ENCODE measurements at places on chromosomes 4 and X. TPM values are rescaled to one million over a fixed set of nuclear protein-coding genes. Genes with fewer than 3 reads are reported as not detected.

SUPT20HL2 gene
- not detected for total RNA-seq

DNA sequence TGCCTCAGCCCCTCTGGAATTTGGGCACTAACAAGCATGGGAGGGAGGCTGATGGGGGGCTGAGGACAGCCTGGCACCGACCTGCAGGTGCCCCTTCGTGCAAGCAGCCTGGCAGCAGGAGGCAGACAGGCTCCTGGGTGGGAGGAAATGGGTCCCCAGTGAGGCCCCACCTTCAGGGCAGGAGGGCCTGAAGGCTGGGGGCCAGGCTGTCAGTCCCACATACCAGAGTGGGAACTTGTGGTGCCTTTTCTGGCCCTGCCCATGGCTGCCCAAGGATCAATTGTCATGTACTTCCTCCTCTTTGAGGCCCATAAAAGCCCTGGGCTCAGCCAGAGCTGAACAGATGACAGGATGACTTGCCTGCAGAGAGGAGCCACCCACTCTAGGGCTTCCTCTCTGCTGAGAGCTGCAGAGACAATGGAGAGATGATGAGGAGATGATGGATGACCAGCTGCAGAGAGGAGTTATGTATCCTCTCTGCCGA is 141.0 kb downstream of the PDHA2 start:
- peaks cover 6% of the 10 kb centered on the region for H3K36me3 ChIP-seq
- H3K4me3 ChIP-seq = no peak overlapping the region
- H3K27ac ChIP-seq = no peak overlapping the region
- no peak for DNase-seq
- no peaks in the 10 kb centered on the region for H3K4me1 ChIP-seq

DNA sequence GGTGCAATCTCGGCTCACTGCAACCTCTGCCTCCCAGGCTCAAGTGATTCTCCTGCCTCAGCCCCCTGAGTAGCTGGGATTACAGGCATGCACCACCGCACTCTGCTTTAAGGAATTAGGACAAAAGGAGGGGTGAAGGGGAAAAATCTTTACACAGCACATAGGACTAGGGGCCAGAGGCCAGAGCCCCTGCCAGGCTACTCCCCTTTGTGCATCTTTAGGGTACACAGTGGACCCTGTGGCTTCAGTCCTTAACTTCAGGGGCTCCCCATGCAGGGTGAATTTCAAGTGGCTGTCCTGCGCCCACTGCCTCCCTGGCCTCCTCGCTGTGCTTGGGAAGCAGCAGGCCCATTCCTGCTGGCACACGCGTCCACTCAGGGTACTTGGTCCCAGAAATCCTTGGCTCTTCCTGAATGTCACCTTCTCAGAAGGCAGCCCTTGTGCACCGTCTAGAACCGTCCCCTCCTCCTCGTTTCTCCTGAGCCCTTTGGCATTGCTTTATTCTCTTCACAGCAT is 138.9 kb upstream of the PSAPL1 start:
- no peak overlapping the region for H3K4me3 ChIP-seq
- H3K36me3 ChIP-seq = peaks cover 32% of the 10 kb centered on the region
- no peak for DNase-seq
- H3K27me3 ChIP-seq = peaks cover 6% of the 10 kb centered on the region
- H3K27ac ChIP-seq = no peak overlapping the region

DNA sequence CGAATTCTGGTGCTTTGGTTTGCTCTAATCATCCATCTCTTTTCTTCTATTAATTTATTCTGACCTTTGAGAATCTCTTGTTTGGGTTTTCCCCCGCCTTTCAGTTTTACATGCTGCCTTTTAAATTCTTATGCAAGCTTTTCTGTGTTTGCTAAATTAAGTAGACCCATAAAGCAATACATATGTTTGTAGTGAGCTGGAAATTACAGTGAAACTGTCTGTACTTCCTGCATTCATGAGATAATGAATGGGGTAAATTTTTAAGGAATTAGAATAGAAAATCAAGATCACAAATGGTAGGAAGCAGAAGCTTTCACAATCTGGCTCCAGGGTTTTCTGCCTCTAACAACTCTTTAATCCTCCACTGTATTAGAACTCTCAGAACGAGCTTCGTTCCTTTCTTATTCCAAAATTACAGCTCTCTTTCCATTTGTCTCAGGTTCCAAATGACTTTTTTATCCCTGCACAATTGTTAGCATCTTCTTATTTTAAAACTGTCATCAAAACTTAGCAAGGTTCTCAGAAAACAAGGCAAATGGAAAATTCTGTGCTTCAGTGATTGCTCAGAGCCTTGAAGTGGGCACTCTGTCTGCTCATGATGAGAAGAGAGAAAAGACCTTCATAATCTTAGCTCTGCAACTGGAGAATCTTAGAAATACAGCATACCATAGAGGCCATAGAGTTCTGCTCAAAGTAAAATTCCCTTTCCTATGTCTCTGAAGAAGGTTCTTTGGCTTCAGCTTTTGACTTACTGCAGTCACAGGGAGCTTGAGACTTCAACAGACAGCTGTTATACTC is 108.2 kb downstream of the EGF start:
- no peak overlapping the region for H3K27ac ChIP-seq
- DNase-seq = no peak

- no peak for DNase-seq
- H3K27ac ChIP-seq = no peak overlapping the region
- peaks cover 5% of the 10 kb centered on the region for H3K36me3 ChIP-seq
- H3K4me1 ChIP-seq = no peaks in the 10 kb centered on the region
- H3K27me3 ChIP-seq = peaks cover 11% of the 10 kb centered on the region
Measured at GRCh38 chr4:25878676-25879075, 15.9 kb upstream of the SEL1L3 start.

DNA sequence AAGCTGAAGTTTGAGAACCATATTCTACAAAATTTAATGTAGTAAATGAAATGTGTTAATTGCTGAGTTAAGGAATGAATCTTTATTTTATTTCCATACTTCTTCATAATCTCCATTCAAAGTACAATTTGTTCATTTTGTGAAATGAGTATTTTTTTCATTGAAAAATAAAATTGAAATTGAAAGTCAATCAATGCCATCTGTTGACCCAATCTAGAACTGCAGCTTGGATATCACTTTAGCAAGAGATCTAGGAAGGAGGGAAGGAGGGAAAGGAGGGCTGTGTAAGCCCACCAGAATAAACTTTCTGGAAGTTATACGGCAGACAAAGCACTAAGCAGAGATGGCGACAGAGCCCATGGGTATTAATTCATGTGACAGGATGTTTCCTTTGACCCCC is 128.4 kb downstream of the ZMAT1 start:
- H3K36me3 ChIP-seq = no peaks in the 10 kb centered on the region
- H3K27me3 ChIP-seq = peaks cover 4% of the 10 kb centered on the region
- H3K27ac ChIP-seq = no peak overlapping the region
- H3K4me1 ChIP-seq = peaks cover 4% of the 10 kb centered on the region
- no peak for DNase-seq
